Lower leg skin (tissue), 4 donors: ENCODE measurements at places on chromosomes 6 and 20. TPM values are rescaled to one million over a fixed set of nuclear protein-coding genes. Genes with fewer than 3 reads are reported as not detected.

GRCh38 chr20:17610566-17611289, 40.9 kb downstream of the DSTN start:
- DNase-seq = peak; percentile 63

The IPCEF1 gene
- total RNA-seq = 1.7 TPM

The STMND1 gene
- total RNA-seq = 1.2 TPM

The TTLL9 gene
- not detected for total RNA-seq

- DNase-seq = no peak
Measured at GRCh38 chr20:50111120-50111828, 1.7 kb downstream of the UBE2V1 start.

GRCh38 chr6:111276335-111276734, 189.0 kb downstream of the SLC16A10 start:
- DNase-seq = no peak

DNA sequence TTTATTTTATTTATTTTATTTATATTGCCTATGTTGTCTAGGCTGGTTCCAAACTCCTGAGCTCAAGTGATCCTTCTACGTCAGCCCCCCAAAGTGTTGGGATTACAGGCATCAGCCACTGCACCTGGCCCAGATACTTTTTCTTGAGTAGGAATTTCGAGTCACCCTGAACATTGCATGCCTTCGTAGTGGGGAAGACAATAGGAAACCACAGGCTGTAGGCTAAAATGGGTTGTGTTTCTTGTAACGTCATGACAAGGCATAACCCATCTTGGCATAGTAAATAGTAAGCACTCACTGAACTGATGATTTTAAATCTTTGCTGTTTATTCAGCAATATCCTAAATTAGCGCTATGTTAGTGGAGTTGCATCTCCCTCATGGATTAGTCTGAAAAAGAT, 34.9 kb downstream of the PTPN1 start:
- DNase-seq = no peak

DNA sequence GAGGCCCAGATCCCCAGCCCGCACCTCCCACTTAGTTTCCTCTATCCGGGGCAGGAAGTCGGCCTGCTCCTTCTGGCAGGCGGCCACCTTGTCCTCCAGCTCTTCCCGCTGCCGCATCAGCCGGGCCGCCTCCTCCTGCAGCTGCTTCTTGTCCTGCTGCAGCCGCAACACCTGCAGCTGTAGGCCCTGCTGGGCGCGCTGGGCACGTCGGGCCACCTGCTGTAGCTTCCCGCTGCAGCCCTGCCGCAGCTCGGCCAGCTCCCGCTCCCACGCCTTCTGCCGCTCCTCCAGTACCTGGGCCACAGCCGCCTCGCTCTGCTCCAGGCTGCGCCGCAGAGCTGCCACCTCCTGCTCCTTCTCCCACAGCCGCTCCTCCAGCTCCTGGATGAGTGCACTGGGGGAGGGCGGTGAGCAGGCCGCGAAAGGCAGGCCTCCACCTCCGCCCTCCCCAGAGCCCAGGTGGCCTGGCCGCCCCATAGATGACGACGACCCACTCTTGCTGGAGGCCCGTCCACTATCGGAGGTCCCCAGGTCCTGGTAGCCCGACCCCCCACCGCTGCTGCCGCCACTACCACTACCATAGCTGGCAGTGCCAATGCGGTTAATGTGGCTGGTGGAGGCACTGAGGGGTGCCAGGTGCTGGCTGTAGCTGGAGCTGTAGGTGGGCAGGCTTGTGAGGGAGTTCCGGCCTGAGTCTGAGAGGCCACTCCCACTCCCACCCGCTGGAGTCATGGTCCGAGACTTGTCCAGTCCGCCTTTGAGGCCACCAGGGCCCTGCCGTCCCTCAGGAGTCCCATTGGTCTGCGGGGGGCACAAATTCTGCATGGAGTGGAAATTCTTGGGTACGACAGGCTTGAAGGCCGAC, 6.0 kb upstream of the FASTKD5 start:
- peak; percentile 87 for DNase-seq

DNA sequence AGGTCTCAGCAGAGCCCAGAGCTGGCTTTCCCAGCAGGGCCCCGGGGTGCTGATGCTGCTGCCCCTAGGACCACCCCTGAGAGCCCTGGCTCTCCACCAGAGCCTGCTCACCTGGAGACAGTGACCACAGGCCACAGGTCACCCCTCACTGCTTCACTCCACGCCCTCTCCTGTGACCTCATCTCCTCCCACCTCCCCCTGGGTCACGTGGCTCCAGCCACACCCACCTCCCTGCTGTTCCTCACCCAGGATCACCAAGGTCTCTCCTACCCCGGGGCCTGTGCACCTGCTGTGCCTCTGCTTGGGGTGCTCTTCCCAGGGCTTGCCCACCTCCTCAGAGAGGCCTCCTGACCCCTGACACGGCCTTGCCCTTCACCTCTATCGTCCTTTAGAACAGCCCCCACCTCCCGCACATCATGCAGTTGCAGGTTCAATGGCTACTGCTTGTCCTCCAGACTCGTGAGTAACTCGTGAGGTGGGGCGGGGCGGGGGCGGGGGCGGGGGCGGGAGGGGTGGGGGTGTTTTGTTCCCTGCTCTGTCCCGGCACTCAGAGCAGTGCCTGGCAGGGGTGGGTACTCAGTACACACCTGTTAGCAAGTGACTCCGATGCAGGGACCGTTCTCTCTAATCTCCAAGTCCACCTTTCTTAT, 468.0 kb downstream of the PREX1 start:
- no peak for DNase-seq

The MYT1 gene
- not detected for total RNA-seq

GRCh38 chr6:3337521-3338350, 79.0 kb downstream of the PSMG4 start:
- no peak for DNase-seq

GRCh38 chr6:159941286-159942113, 27.4 kb upstream of the IGF2R start:
- DNase-seq = no peak

- DNase-seq = no peak
Measured at GRCh38 chr6:37783856-37784584, 35.5 kb upstream of the ZFAND3 start.

The ULBP2 gene
- not detected for total RNA-seq

- DNase-seq = no peak
Measured at GRCh38 chr6:21518317-21518716, 75.2 kb upstream of the SOX4 start.

The NKAIN4 gene
- not detected for total RNA-seq

The PRL gene
- total RNA-seq = not detected

DNA sequence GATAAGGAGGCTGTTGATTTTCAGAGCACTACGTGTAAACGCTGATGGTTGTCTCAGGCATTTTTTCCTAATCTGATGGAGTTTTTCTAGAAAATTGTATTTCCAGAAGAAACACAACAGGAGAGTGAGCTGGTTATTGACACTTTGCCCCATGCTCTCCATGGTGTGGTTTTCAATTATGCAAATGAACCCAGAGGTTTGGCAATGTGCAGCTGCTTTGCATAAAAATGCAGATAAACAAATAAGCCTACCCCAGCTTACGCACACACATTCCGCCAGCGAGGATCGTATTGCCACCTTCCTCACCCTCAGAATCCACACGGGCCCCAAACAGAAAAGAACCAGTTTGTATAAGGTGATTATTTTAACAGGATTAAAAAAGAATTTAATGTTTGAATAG, 45.1 kb upstream of the FRMD1 start:
- DNase-seq = no peak

GRCh38 chr6:22221211-22221610, 75.6 kb downstream of the PRL start:
- DNase-seq = no peak

DNA sequence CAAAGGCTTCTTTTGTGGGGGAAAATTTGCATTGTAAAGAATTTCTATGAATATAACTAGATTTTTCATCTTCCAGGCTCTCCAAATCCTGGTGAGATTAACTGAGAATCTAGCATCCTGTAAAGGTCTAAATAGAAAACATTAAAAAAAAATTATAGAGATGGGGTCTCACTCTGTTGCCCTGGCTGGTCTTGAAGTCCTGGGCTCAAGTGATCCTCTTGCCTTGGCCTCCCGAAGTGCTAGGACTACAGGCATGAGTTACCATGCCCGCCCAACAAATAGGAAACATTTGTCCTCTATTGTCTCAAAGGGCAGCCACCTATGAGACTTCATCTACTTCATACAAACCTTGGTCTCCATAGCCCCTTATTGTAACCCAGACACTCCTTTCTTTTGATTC, 25.2 kb upstream of the NCOA3 start:
- DNase-seq = no peak

The ABHD16B gene
- total RNA-seq = not detected

DNA sequence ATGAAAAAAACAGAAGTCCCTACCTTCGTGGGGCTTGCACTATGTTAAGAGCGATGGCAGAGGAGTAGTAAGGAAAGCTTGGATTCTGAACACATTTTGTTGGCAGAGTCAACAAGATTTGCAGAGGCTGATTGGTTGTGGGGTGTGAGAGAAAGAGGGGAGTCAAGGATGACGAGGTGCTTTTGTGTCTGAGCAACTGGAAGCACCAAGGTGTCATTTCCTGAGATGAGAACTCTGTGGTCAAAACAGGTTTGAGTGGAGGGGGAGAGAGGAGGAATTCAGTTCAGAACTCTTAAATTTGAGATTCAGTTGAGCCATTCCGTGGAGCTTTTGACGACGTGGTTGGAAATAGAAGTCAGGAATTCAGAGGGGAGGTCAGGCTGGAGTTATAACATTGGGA, 3.5 kb downstream of the OCSTAMP start:
- no peak for DNase-seq

DNA sequence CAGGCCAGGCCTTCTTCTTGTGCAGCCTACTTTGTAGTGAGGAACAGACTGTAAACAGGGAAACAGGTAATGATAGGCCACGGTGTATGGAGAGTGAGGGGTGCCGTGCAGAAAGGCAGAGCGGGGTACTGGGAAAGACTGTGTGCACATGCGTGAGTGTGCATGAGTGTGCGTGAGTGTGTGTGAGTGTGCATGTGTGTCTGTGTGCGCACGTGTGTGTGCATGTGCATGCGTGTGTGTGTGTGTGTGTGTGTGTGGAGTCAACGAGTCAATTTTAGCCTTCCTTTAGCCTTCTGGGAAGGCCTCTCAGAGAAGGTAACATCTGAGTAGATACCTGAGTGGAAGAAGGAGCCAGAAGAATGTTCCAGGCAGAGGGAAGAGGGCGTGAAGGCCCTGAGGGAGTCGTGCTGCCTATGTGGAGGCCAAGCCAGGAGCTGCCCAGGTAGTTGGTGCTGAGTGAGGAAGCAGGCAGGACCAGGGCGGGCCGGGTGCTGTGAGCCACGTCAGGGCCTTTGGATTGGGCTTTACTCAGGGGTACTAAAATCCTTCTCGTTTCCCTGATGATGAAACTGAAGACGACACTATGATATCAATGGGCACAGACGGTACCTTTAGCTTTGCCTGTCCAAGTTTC, 6.3 kb downstream of the APCDD1L start:
- DNase-seq = no peak

DNA sequence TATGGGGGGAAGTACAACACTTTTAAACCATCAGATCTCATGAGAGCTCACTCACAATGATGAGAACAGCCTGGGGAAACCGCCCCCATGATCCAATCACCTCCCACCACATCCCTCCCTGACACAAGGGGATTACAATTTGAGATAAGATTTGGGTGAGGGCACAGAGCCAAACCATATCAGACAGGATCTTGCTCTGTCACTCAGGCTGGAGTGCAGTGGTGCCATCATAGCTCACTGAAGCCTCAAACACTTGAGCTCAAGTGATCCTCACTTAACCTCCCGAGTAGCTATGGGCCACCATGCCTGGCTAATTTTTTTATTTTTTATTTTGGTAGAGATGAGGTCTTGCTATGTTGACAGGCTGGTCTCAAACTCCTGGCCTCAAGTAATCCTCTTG, 5.1 kb upstream of the IYD start:
- no peak for DNase-seq

DNA sequence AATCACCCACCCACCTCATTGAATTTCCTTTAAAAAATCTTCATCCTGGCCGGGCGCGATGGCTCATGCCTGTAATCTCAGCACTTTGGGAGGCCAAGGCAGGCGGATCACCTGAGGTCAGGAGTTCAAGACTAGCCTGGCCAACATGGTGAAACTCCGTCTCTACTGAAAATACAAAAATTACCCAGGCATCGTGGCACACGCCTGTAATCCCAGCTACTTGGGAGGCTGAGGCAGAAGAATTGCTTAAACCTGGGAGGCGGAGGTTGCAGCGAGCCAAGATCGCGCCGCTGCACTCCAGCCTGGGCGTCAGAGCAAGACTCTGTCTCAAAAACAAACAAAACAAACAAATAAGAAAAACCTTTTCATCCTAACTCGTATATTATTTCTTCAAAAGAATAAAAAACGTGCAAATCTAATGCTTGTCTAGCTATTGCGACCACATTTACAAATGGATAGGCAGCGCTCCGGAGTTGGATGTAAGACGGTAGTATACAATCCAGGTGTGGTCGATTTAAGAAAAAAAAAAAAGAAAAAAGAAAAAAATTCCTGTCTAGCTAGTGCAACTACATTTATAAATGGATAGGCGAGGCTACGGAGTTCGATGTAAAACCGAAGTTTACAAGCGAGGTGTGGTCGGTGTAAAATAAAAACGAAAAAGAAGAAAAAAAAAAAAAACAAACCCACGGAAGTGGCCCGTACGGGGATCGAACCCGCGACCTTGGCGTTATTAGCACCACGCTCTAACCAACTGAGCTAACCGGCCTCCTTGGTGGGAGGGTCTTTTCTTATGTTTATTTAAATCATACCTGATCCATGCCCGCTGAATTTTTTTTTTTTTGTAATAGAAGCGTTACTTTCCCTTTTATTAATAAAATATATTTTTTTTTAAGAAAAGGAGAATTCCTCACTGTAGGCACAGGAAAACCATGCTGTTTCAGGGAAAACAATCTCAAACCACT, 70.7 kb upstream of the PRSS16 start:
- peak; percentile 30 for DNase-seq

The COL9A1 gene
- not detected for total RNA-seq

DNA sequence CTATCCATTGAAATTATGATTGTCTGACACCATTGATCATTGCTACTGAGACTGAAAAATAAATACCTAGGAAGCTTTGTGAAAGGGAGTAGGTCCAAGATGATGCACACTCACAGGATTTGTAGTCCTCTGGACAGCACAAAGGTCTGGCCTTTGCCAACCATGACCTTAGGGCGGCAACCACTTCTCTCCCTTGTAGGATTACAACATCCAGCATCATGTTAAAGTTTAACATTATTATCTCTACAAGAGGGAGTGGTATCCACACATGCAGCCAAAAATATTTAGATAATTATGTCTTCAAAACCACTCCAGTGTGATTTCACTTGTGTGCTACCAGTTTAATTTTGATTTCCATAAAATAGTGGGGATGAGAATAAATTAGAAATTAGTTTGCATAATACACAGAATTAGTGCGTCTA, 51.1 kb upstream of the NHSL1 start:
- DNase-seq = no peak

GRCh38 chr20:23159256-23159946, 73.3 kb upstream of the CD93 start:
- DNase-seq = peak; percentile 87

The SLC22A2 gene
- total RNA-seq = not detected

The TRIM40 gene
- total RNA-seq = not detected

GRCh38 chr6:132482581-132482980, 30.3 kb downstream of the STX7 start:
- no peak for DNase-seq

DNA sequence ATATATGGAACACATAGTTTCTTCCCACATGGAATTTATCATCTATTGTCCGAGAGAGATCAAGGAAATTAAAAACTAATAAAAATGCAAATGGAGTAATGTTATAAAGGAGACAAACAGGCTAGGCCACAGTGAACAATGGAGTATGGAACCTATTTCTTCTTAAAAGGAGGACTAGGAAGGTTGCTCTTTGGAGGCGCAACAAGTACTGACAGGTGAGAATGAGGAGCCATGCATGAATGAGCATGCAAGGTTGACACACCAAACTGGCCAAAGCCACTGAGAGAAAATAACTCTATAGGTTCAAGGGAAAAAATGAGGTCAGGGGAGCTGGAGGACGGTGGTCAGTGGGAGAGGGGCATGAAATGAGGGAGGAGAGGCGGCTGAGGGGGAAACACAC, 40.9 kb downstream of the PSMB1 start:
- DNase-seq = no peak
